Foreskin fibroblast (primary cell): ENCODE measurements at places on chromosomes 12 and 14.

DNA sequence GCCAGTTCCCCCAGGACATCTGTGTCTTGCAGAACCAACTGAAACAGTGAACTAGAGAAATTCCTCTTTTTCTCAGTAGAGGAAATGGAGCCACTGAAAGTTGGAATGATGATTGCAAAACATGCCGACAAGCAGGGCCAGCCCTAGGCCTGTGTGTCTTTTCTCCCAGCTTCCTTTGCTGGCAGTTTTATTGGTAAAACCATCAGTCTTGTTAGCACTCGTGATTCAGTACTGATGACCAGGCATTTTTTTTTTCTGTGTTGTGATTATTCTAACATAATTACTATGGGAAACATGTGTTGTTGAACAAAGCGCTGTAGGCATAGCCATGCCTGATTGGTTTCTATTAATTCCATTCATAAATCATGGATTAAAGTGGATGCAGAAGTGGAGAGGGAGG is 620.7 kb downstream of the AACS start:
- DNase-seq, result no peak

- DNase-seq, result peak; percentile 70
These were observed 84.1 kb upstream of the OVCH1 start for GRCh38 chr12:29581631-29582030.

DNA sequence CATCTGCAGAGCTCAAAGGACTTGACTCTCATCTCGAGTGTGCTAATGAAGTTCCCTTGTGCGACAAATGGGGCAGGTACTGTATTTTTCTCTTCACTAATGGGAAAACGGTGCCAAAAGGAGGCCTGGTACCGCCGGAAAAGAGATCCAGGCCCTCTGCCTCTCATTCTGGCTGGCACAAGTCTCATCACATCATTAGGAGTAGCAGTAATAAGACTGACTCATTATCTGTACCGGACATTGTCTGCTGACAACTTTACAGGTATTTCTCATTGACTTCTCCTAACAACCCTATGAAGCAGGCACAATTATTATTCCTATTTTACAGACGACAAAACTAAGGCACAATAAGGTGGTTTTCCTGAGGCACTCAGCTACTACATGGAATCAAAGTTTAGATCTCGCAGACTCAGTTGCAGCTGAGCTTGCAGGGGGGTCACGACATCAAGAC is 668 bp downstream of the APPL2 start:
- DNase-seq, result no peak

- DNase-seq, result no peak
These were observed 21.6 kb downstream of the DAD1 start for GRCh38 chr14:22567437-22567836.

- no peak for DNase-seq
These were observed 126.5 kb downstream of the NELL2 start for GRCh38 chr12:44749566-44749965.

GRCh38 chr14:91258011-91258618 is 13.6 kb upstream of the GPR68 start:
- DNase-seq, result peak; percentile 33
